ENCODE measurements at places on chromosomes 3 and 15. TPM values are rescaled to one million over a fixed set of nuclear protein-coding genes. Genes with fewer than 3 reads are reported as not detected.
A peak's percentile ranks its signal among the peaks of the same experiment; 100 is the strongest.

- H3K4me3 ChIP-seq = no peak overlapping the region
- no peak for DNase-seq
- H3K27ac ChIP-seq = no peak overlapping the region
- H3K4me1 ChIP-seq = no peaks in the 10 kb centered on the region
- H3K36me3 ChIP-seq = no peaks in the 10 kb centered on the region
These were observed 101.0 kb downstream of the ATG7 start for GRCh38 chr3:11373235-11373634.

- no peaks in the 10 kb centered on the region for H3K36me3 ChIP-seq
- peak overlapping the region; percentile 72 for H3K4me3 ChIP-seq
These were observed 1.3 kb upstream of the STAG1 start for GRCh38 chr3:136753326-136753939.

- H3K36me3 ChIP-seq = no peaks in the 10 kb centered on the region
- H3K27ac ChIP-seq = no peak overlapping the region
- no peak overlapping the region for H3K4me3 ChIP-seq
- no peaks in the 10 kb centered on the region for H3K4me1 ChIP-seq
- H3K27me3 ChIP-seq = no peaks in the 10 kb centered on the region
These were observed 259.1 kb upstream of the ARPP21 start for GRCh38 chr3:35380196-35380595.

DNA sequence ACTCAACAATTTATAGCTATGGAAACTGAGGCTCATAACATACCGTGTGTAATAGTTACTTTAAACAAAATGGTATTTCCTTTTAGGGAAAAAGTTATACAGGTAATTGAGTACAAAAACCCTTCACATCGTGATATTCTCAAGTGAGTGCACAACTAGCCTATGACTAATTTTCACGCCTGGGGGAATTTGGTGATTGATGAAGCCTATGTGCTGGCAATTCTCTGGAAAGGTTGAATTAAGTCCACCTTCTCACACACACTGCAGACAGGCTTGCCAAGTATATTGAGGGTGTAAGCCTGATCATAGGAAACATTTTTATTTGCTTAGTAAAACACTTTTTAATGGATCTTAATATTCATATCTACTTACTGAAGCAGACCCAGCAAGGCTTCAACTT is 41.3 kb upstream of the ROBO2 start:
- no peak overlapping the region for H3K27ac ChIP-seq
- no peaks in the 10 kb centered on the region for H3K27me3 ChIP-seq
- no peak overlapping the region for H3K4me3 ChIP-seq
- no peak for DNase-seq

- no peak for DNase-seq
- H3K4me3 ChIP-seq = no peak overlapping the region
- H3K36me3 ChIP-seq = no peaks in the 10 kb centered on the region
- H3K27ac ChIP-seq = no peak overlapping the region
- no peaks in the 10 kb centered on the region for H3K4me1 ChIP-seq
These were observed 39.3 kb upstream of the UTS2B start for GRCh38 chr3:191369616-191370010.

DNA sequence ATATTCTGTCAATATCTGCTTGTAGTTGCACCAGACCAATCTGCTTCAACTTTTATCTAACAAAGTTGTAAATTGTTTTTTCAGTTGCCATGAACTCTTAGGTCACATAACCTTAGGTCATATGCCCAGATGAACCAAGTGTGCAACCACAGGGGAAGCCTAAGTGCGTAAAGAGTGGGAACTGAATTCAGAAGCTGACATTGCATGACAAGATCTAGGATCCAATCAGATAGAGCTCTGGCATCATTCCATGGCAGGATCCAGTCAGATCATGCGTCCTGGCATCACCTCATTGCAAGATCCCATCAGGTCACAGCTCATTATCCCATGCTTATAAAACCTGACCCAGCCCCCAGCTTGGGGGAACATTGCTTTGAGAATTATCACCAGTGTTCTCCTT is 18.9 kb upstream of the IFT57 start:
- DNase-seq = no peak
- no peaks in the 10 kb centered on the region for H3K36me3 ChIP-seq
- no peaks in the 10 kb centered on the region for H3K27me3 ChIP-seq
- H3K27ac ChIP-seq = no peak overlapping the region
- H3K4me3 ChIP-seq = no peak overlapping the region
- H3K4me1 ChIP-seq = no peaks in the 10 kb centered on the region

The TJP1 gene
- total RNA-seq = not detected

The CD96 gene
- total RNA-seq = 228 TPM

The SLC6A20 gene
- total RNA-seq = not detected

The SPESP1 gene
- total RNA-seq = 0.67 TPM

The GPR149 gene
- total RNA-seq = not detected

The C3orf33 gene
- 3.1 TPM for total RNA-seq

The SKOR1 gene
- total RNA-seq = 0.30 TPM
